Tongue (tissue), 3 donors: ENCODE measurements at places on chromosomes 2 and 18. TPM values are rescaled to one million over a fixed set of nuclear protein-coding genes. Genes with fewer than 3 reads are reported as not detected.

GRCh38 chr18:35491700-35492077 is 6.1 kb downstream of the INO80C start:
- DNase-seq, result no peak

Gene NXPH2
- 15.7 TPM for total RNA-seq

Gene C2orf80
- total RNA-seq, result not detected

GRCh38 chr2:102618452-102619413 is 620 bp upstream of the SLC9A2 start:
- DNase-seq, result peak; percentile 44
